ENCODE measurements at places on chromosomes 1 and 21.

DNA sequence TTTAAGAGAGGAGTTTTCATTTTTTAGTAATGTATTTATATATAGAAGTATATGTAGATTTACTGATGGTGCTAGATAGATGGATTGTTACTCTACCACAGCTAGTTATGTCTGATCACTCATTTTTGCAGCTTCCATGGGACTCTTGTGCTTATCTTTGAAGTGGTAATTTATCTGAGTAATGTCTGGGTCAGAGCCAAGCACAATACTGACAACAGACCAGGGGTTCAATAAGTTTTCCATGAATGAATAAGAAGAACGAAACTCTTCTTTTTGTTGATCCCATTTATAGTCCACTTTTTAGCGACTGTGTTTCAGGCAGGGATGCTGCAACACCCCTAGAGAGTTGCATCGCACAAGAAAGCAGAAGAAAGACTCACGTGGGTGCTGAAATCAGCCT, 935.2 kb downstream of the PLA2G4A start:
- no peak for DNase-seq

DNA sequence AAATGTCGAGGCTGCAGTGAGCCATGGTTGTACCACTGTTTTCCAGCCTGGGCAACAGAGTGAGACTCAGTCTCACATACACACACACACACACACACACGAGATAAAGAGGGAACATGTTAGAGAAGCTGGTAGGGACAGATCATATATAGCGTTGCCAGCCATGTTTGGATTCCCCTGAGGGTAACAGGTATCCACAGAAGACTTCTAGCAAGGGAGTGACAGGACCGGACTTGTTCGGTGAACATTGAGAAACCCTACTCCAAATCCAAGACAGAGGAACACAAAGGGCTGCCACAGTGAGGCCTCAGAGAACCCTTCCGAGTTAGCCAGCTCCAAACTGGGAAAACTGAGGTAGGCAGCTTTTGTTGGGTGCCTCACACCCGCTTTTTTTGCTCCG, 3.7 kb upstream of the SARS1 start:
- no peak for DNase-seq

GRCh38 chr1:162364498-162364897, 12.2 kb downstream of the SPATA46 start:
- DNase-seq: no peak

DNA sequence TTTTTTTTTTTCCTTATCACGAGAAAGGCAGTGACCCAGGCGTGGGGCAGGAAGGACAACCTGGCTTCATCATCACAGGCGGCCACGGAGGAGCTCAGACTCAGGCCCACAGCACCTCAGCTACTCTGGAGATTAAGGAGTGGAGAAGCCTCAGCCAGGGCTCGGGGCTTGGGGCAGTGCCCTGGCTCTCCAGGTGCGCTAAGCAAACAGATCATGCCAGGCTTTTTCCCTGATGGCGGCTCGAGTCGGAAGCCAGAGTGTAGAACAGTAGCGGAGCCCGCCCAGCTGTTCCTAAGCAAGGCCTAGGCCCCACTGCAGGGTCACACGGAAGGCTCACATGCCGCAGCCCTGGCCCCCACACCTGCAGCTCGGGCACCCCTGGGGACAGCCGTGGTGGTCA, 70.7 kb downstream of the AGPAT3 start:
- DNase-seq: no peak

GRCh38 chr21:40373761-40374160, 473.2 kb downstream of the DSCAM start:
- no peak for DNase-seq

- DNase-seq: no peak
Observed at GRCh38 chr1:113895961-113896360, 8.6 kb upstream of the BCL2L15 start.

Measured in foreskin fibroblast (primary cell).